Mesothelial cell of epicardium (in vitro differentiated cells): ENCODE measurements at places on chromosomes 16 and 17. TPM values are rescaled to one million over a fixed set of nuclear protein-coding genes. Genes with fewer than 3 reads are reported as not detected.
A peak's percentile ranks its signal among the peaks of the same experiment; 100 is the strongest.

Gene AGRP
- not detected in 3 replicates for total RNA-seq

Gene TIMP2
- 106 to 109 TPM (median 106 TPM) in 3 replicates for total RNA-seq

Gene PDILT
- total RNA-seq = not detected in 3 replicates

Gene SEPTIN12
- 0.42 to 1.3 TPM (median 0.44 TPM) in 3 replicates for total RNA-seq

Gene HOXB2
- 46.6 to 47.2 TPM (median 46.7 TPM) in 3 replicates for total RNA-seq

- no peak for DNase-seq
Observed at GRCh38 chr16:15873737-15874136, 14.7 kb downstream of the CEP20 start.

GRCh38 chr17:74088285-74088933, 115.1 kb upstream of the RPL38 start:
- no peak for DNase-seq

- DNase-seq = peak; percentile 67
Observed at GRCh38 chr17:73595479-73595878, 48.8 kb downstream of the SDK2 start.

DNA sequence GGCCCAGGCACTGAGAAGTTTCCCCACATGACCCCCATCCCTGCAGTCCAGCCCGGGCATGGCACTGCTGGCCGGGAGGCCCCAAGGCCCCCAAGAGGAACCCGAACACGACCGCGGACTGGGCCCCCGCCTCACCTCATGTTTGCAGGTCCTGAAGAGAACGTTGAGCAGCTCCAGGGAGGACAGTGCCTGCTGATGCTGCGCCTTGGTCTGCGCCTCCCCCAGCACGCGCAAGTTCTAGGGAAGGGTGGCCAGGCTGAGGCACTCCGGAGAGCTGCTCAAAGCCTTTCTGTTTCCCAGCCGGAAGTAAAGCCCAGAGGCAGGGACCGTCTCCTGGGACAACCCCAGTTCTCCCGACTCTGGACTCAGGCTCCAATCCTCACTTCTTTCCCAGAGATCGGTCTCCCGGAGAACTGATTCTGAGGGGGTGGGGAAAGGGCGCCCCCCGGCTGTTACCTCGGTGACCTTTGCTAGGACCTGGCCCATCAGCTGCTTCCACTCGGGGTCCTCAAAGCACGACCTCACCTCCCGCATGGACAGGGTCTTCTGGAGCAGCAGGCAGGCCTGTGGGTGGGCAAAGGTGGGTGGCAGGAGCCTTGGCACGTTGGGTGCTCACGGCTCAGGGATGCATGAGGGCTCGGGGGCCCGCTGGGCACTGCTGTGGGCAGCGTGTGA, 13.7 kb downstream of the MYBBP1A start:
- DNase-seq = no peak

- no peak for DNase-seq
Observed at GRCh38 chr16:71179569-71179968, 51.0 kb downstream of the HYDIN start.

DNA sequence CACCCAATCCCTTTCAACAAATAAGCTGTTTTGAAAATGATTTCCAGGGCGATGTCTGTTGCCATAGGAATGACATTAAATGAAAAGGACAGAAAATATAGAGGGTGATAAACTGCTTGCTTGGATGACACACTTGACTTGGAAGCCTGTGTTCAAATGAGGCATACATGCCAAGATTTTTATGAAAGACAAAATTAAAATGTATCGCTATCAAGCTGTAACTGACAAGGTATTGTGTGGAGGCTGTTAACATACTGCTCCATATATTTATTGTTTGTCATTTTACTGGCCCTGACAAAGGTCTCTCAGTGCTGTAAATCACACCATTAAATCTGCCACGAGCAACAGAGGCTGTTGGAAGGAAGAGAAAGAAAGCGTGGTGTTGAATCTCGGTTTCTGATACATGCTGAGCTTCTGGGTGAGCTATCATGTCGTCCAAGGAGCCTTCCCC, 456.2 kb upstream of the SALL1 start:
- DNase-seq = no peak

DNA sequence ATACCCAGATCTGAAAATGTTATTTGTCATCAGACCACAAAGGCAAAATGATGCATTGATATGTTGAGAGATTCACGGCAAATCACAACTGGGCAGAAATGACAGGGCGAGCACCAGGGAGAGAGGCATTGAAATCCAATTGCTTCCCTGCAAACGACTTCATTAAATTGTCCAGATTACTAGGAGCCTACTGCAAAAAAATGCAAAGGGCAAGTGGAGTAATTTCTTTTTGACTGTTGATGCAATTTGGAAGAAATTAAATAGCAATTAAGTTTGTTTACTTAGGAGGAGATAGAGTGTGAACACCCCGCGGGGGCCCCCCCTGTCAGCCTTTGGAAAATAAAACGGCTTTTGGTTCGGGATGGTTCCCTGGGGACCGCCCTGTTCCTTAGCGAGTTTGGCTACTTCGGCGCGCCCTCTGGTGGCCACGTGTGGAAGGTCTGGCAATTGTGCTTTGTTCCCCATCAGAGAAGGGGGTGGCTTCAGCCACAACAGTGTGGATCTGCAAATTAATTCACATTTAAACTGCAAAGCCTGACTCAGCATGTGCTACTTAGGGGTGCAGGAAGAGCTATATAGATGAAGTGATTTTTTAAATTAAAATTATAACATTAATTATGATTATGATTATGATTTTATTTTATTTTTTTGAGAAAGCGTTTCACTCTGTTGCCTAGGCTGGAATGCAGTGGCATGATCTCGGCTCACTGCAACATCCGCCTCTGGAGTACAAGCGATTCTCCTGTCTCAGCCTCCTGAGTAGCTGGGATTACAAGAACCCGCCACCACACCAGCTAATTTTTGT, 14.5 kb upstream of the TMC7 start:
- peak; percentile 63 for DNase-seq

- DNase-seq = no peak
Observed at GRCh38 chr16:47949276-47949675, 206.5 kb downstream of the ABCC12 start.

GRCh38 chr16:8647721-8648318, 26.3 kb downstream of the METTL22 start:
- no peak for DNase-seq

GRCh38 chr17:50572541-50572940, 12.0 kb downstream of the CACNA1G start:
- DNase-seq = no peak

DNA sequence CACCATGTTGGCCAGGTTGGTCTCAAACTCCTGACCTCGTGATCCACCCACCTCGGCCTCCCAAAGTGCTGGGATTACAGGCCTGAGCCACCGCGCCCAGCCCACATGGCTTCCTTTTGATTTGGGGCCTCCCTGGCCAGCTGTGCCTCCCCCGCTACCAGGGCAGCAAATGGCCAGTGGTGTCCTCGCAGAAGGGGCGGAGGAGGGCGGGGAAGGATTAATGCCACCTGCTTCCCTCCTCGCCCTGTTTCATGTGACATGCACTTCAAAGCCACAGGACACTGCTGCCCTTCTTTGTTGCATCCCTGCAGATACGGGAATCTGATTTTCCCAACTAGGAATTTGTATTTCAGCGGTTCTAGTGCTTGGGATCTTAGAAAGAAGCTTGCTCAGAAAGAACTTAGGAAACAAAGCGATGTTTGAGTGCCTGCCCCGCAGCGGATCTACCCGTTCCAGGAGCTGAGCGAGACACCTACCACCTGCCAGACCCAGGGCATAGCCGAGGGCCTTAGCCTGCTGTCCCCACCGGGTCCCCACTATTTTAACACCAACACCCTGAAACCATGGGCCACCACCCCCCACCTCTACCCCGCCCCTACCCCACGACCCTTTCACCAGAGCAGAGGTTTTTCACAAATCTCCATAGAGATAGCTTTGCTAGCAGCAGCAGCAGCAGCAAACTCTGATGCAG, 37.7 kb upstream of the CCDC182 start:
- DNase-seq = no peak

DNA sequence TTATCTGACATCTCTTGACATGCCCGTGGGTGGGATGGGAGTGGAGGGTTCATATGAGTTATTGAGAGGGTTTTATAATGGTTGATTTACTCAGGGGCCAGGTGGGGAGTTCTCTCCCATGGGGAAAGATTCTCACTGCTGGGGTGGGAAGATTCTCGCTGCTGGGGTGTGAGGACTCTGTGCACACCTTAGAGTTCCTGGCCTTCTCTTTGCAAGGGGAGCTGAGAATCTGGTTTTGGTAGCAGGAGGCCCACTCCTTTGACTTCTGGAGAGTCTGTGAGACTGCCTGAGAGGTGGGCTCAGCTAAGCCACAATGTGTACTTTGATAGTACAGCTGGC, 31.5 kb downstream of the TBX4 start:
- DNase-seq = no peak

DNA sequence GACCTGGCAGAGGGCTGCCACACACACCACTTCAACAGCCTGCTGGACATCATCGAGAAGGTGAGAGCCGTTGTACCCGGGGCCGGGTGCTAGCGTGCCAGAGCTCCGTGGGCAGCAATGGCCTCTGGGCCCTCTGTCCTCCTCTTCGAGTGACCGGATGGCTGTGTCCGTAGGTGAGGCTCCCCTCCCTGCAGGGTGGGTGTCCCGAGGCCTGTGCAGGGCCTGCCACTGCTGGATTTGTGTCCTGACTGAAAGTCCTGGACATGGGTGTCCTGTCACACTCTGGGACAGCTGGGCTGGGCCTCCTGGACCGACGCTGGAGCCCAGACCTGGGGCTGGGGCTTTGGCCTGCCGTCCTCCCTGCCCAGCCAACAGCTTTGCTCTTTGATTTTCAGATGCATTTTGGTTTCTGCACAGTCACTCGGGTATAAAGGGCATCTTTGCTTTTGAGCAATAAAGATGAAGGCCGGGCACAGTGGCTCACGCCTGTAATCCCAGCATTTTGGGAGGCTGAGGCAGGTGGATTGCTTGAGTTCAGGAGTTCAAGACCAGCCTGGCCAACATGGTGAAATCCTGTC, 16.7 kb downstream of the TSC2 start:
- DNase-seq = no peak

- DNase-seq = no peak
Observed at GRCh38 chr16:57946181-57946801, 24.6 kb downstream of the CNGB1 start.

GRCh38 chr17:64574646-64575045, 67.9 kb downstream of the CEP95 start:
- no peak for DNase-seq

GRCh38 chr17:61490540-61490975, 38.3 kb downstream of the TBX4 start:
- DNase-seq = no peak

DNA sequence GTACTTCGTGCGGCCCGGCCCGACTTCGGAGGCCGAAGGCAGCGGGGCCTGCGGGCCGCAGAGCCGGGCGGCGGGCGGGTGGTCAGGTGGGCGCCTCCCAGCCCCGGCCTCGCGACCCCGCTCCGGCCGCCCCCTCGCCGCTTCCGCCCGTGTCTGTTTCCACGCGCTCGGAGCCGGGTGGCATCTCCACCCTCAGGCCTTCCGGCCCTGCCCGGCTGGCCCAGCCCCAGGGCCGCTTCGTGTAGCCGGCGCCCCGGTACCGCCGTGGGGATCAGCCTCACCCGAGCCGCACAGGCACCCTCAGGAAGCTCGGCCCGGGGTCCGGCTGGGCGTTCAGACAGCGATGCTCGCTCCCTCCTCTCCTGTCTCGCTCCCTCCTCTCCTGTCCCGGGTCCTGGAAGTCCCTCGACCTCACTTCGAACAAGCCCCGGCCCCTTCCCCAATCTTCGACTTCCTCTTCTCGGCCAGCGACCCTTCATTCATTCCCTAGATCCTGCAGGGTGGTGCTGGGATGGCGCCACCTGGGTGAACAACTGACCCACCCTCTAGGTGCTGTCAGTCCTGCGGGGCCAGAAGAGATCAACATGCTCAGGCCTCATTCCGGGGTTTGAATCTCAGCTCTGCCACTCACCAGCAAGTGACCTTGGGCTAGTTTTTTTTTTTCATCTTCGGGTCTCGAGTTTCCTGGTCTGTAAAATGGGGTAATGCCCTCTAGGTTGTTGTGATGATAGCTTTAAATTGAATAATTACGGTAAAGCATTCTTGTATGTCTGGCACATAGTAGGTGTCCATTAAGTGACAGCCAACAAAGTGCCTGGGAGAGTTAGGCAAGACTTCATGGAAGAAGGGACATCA, 610 bp downstream of the VPS4A start:
- peak; percentile 62 for DNase-seq

DNA sequence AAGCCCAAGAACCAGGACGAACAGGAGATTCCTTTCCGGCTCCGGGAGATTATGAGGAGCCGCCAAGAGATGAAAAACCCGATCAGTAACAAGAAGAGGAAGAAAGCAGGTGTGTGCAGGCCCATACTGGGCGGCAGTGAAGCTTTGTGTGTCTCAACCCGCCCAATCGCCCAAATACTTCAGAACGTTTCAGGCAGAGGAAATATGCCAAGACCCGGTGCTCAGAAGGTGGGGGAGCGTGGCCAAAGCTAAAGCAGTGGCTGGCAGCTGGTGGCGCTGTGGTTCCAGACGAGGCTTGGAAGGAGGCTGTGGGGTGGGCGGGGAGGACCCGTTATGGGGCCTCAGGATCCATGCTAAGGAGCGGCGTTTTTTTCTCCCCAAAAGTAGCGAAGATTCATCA, 1.2 kb downstream of the CCDC137 start:
- DNase-seq = no peak

DNA sequence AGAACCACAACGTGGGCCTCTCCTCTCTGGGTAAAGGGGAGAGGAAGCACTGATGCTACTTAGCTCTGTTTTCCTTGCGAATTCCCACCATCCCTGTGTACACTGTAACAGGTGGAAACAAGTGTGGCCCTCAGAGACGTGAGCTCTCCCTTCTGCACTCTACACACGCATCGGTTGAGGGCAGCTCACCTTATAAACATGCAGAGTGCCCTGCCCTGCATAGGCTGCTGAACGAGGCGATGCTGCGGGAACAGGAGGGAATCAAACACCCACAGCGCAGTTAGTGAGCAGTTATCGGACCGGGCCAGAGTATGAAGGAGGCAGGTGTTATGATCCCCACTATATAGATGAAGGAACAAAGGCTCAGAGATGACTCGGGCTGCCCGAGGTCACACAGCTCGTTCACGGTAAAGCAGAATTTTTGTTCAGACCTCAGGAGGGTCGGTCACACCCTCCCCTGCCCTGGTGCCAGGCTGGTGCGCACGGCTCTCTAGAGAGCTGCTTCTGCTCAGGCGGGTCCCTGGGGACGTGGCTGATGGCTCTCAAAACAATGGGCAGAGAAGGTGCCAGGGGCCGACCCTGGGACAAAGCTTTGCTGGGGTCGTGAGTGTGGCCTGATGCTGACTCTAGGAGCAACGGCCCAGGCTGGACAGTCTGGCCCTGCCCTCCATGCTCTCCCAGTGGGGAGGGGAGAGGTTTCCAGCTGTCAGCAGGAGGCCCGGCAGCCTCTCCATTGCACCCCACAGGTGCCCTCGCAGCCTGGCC, 68.5 kb downstream of the RPH3AL start:
- DNase-seq = no peak
